NCI-H748 treated with DMSO at 0.1 percent for 48 hours (cell line): ENCODE measurements at places on chromosomes 11 and 22.
A peak's percentile ranks its signal among the peaks of the same experiment; 100 is the strongest.

DNA sequence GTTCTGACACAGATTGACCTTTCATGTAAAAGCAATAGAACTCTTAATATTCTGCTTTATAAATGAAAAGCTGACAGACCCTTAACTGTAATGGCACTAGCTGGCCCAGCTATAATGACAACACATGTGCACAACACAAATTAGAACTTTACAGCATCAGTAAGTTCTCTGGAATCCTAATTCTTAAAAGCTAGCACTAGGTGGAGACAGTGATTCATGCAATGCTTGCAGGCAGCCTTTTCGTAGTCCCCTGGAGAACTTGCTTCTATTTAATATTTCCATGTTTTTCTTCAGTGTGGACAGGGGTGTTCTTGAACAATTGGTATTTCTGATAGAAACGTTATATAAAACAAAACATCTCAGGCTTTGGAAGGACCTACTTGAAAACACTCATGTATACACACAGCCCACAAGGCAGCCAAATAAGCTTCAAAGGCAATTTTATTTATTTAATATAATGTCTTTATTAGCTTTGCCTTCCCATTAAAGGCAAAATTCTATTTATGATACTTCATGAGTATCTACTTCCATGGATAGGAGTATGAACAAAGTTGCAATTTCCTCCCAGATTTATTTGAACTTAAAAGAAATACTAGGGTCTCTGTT lies 374.3 kb upstream of the MPPED2 start:
- peak; percentile 32 for DNase-seq

- DNase-seq, result no peak
Observed at GRCh38 chr11:90100431-90100830, 14.7 kb downstream of the UBTFL1 start.

DNA sequence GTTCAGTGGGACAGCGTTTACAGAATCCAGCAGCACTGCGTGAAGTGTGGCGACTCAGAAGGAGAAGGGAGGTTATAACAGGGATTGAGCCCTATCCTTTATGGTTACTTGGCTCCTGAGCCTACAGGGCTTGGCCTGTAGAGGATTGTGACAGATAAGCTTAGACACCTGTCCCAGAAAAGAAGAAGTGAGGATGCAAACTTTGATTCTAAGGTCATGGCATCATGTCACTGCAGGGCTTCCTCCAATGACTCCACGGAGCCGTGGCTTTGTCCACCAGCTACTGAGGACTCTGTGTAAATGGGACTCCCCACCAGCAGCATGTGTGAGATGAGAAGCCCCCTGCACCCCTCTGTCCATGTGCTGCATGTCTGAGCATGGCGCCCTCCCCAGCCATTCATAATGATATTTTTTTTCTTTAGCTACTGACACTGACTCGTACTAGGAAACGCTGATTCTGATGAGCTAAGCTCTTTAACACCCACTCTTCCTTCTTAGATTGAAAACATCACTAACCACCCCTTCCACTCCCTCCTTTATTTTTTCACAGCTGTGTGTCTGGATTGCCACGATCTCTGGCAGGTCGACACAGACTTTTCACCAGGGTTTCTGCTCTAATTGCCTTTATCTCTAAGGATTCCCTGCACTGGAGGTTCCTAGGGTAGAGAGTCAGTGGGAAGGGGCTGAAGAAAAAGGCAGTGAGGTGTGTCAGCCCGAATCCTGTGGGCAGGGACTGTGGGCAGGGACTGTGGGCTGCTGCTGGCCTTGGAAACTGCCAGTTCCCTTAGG lies 65.5 kb upstream of the TTC12 start:
- DNase-seq, result no peak

GRCh38 chr11:79437278-79437980 lies 3.4 kb downstream of the TENM4 start:
- DNase-seq, result peak; percentile 29

DNA sequence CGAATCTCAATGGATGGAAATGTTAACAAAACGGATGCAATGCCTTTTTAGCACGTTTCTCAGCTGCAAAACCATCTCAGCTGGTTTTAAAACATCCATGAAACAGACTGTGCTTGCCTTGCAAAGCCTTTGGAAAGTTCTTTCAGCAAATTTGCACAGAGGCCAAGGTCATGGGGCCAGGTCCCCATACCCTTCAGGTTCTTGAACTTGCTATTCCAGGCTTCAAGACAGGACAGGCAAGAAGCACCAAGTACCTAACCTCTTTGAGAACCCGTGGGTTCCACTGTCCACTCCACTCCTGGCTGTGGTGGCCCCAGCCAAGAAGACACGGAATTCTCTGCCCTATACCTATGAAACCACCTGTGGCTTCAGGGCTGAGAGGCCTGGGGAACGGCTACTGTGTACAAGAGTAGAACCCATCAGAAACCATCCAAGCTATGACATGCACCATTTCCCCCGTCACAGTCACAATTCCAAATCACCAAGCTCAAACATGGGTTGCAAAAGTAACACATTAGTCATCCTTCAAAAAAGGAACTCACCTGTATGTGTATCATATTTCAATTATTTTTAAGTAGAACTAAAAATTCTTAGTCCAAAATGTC lies 17.0 kb downstream of the TNKS1BP1 start:
- no peak for DNase-seq

DNA sequence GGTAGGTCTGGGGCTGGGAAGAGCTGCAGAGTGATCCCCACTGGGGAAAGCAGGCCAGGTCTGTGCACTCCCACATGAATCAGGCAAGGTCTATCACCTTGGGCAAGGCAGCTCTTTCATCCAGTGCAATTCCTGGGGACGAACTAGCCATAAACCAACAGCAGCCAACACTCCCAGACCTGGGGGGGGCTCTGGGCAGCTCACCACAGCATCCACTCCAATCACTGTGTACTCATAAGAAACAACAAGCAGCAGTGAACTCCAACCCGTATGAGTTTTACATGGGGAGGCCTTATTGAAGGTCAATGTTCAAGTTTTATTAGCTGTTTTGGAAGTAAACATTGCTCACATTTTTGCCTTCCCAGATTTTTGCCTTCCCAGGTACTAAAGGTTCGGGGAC lies 157.4 kb upstream of the NAV2 start:
- no peak for DNase-seq

DNA sequence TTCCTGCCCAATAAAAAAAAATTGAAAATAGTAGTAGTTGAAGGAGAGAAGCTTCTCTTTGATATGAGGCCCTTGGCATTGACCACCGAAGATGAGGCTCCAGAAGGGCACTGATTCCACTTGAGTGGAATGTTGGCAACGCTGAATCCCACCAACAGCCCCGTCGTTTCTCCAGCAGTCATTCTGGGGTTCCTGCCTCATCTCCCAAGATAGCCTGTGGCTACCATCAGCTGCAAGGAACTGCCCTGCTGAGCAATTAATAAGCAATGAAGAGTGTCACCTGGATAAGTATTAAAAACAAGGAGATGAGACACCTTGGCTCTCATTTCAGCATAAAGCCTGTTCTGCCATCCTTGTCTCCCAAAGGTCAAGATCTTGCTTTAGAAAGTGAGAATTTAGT lies 144.1 kb downstream of the CSNK2A3 start:
- DNase-seq, result no peak

- no peak for DNase-seq
Observed at GRCh38 chr11:28009996-28010395, 98.0 kb downstream of the KIF18A start.

GRCh38 chr22:37681001-37681424 lies 5.1 kb upstream of the NOL12 start:
- no peak for DNase-seq

GRCh38 chr11:93603225-93604007 lies 58.1 kb upstream of the CEP295 start:
- no peak for DNase-seq

DNA sequence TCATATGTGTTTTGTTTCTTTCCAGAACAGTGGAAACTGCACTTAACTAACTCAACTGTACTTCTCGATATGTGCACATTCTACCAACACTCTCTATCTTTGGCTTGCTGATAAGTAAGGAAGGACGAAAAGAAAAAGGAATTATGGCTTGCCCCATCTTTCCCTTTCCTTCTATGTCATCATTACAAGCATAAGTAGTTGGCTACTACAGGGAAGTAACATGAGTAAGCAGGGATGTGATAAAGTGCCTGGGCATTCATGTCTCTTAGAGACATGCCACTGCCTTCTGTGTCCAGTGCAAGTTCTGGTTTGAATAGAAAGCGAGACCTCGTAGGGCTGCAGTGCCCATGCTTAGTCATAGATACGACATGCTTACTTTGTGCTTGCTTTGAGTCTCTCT lies 342.5 kb downstream of the ETS1 start:
- no peak for DNase-seq

GRCh38 chr22:35657571-35658312 lies 9.5 kb downstream of the APOL6 start:
- DNase-seq, result no peak

- DNase-seq, result no peak
Observed at GRCh38 chr11:95570845-95571244, 218.7 kb downstream of the FAM76B start.

DNA sequence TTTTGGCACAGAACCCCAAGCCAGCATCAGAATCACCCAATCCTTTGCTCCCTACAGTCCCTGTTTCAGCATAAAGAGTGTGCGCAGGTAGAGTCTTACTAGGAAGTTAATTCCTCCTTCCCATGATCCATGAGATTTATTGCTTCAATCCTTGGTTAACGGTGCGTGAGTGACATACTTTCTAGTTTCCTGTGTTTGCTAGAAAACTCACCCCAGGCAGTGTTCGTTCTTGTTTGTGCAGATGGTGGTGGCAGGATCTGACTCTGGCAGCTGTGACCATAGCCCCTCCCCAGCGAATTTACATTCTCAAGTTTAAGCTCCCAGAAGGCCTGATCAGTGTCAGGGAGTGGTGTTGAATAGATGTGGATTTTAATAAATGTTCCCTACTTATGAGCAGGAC lies 106.7 kb upstream of the CCT8L2 start:
- DNase-seq, result no peak

DNA sequence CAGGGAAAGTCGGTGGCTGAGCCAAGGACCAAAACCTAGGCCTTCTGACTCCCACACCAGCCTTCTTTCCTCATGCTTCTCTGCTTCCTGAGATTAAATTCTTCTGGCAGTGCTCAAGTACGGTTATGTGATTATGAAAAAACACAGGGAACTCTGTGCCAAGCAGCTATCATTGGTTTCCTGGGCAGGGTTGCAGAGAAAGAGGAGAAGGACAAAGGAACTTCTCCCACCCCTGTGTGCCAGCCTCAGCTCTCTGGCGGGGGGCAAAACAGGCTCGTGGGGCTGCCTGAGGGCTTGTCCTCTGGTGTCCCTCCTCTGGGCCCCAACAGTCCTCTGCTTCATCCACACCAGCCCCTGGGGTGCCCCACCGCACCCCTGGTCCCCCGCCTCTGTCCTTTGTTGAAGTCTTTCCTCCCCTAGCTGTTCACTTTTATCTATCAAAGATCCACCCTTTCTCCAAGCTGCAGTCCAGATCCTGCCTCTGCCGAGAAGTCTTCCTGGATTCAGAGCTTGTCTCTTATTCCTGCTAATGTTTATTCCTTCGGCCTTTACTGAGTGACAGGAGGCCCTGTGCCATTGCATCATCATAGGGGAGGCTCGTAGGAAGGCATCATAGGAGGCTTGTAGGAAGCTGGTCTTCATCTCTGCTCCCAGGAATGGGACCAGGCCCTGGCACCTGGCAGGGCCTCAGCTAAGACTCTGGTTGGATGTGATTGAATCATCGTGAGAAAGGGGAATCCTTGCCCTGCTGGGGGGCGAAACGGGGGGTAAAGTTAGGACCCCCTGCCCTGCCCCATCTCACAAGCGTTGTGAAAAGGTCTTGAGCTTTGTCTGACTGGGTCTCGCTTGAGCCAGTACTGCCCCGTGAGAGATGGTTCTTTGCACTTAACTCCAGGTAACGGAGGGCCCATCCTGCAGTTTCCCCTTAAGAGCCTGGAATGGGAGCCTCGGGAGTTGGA lies 11.5 kb upstream of the FTH1 start:
- no peak for DNase-seq

DNA sequence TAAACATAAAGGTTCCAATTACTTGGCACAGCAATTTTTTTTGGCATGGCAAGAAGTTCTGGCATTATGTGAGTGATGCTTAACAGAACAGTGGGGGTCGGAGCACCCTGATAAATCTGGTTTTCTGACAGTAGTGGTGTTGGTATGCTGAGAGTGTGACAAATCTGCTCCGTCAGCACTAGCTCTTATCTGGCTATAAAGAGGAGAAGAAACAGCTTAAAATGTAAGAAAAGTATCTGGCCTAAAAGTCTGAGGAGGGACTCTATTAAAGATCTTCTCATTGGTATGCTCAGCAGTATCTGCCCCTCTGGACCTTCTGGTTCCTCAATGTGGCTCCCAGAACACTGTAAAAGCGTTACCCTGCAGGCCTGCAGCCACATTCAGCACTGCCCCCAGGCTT lies 137.4 kb downstream of the PLEKHA7 start:
- DNase-seq, result no peak

- no peak for DNase-seq
Observed at GRCh38 chr11:43582863-43583462, 97.6 kb upstream of the HSD17B12 start.

DNA sequence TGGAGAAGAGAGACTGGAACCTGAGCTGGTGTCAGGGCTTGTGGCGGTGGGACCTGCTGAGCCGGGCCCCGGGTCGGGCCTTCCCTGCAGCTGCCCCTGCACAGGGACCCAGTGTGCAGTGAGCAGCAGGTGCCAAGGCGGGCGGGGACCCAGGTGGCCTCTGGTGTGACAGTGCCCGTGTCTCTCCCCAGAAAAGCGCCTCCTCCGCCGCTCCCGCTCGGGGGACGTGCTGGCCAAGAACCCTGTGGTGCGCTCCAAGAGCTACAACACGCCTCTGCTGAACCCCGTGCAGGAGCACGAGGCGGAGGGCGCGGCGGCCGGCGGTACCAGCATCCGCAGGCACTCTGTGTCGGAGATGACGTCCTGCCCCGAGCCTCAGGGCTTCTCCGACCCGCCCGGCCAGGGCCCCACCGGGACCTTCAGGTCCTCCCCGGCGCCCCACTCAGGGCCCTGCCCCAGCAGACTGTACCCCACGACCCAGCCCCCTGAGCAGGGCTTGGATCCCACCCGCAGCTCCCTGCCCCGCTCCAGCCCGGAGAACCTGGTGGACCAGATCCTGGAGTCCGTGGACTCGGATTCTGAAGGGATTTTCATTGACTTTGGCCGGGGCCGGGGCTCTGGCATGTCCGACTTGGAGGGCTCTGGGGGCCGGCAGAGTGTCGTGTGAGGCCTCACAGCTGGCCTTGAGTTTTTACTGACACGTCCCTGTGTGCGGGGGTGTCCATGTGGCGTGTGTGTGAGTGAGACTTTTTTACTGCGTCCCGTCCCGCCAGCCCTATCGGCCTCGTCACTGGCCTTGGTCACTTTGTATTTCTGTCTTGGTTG lies 15.6 kb upstream of the ARHGAP8 start:
- DNase-seq, result no peak
